Stimulated activated CD4-positive, alpha-beta T cell treated with anti-CD3 and anti-CD28 coated beads, Interleukin-4, amount 100 ng/mL, for 1 hour (primary cell): ENCODE measurements at places on chromosomes 3 and 15.

- DNase-seq: no peak
Measured at GRCh38 chr3:177231242-177231641, 34.0 kb upstream of the TBL1XR1 start.

GRCh38 chr3:65811086-65811761 is 227.5 kb downstream of the MAGI1 start:
- DNase-seq: no peak

GRCh38 chr15:89332446-89332845 is 2.2 kb downstream of the POLG start:
- DNase-seq: no peak

- no peak for DNase-seq
Measured at GRCh38 chr3:14757153-14757700, 61.5 kb upstream of the FGD5 start.

DNA sequence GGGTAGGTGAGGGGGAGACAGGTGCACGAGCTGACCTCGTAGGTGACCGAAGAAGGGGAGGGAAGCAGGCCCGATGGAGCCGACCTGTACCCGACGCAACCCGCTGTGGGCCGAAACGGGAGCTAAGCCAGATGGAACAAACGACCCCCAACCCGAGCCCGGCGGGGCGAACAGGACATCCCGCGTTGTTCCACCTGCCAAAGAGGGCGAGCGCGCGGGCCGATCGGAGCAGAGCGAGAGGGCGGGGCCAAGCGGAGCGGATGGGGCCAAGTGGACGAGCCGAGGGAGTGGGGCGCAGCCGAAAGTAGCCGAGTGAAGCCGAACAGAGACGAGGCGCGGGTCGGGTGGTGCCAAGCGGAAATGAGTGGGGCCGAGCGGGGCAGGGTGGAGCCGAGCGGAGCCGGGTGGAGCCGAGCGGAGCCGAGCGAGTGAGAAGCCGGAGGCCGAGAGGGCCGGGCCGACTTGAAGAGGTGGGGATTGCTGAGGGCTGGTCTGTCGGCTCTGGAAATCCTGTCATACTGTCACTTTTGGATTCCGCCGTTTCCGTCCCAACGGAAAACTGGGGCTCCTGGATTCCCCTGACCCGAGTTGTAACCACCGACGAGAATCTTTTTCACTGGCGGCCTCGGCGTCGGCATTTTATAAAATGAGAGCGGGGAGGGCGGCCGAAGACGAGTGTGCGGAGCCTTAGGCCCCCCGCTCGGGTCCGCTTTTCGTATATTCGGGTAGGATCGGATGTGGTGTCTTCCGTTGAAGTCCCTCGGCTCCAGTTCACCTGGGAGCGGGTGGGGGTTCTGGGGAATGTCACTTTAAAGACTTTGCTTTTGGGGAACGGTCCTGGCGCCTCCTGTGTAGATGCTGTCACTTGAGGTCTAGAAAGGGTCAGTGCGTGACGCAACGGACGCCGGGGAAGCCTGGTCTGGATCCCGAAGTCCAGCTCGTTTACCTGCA is 15.6 kb upstream of the WNT7A start:
- peak; percentile 96 for DNase-seq

- DNase-seq: no peak
Measured at GRCh38 chr3:160641665-160642309, 35.2 kb upstream of the ARL14 start.

GRCh38 chr3:54967731-54968161 is 39.9 kb upstream of the LRTM1 start:
- DNase-seq: no peak

GRCh38 chr3:52484680-52485461 is 10.3 kb upstream of the STAB1 start:
- DNase-seq: no peak

GRCh38 chr3:30332196-30333021 is 274.0 kb upstream of the TGFBR2 start:
- DNase-seq: no peak

GRCh38 chr3:178170698-178171535 is 365.3 kb upstream of the KCNMB2 start:
- DNase-seq: no peak

- no peak for DNase-seq
Measured at GRCh38 chr15:74613953-74614743, 1.5 kb upstream of the CLK3 start.

- DNase-seq: no peak
Measured at GRCh38 chr3:194212161-194212844, 76.4 kb downstream of the HES1 start.

GRCh38 chr3:108474581-108474980 is 35.8 kb downstream of the MYH15 start:
- DNase-seq: no peak

DNA sequence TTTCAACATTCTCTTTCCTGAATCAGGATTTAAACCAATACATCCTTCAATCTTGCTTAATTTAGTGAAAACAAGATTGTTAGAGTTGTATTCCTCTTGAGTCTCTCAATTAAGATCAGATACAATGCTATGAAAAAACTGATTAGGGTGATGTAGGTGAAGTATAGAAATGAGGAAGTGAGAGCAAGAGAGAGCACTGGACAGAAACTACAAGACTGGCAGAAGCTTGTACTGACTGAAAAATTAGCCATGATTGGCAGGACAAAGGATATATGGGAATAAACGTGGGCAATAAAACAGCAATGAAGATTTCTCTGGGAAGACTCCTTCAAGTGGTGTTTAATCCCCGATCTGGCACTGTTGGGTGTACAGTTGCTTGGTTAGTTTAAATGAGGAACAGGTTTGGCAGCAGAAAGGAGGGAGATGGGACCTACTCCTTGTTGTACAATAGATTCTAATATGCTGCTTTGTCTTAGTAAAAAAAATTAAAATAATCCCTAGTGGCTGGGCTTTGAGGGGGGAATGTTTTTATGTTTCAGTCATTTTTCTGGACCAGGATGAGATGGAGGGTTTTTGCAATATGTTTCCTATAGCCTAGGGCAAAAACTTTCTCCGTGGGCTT is 252.7 kb downstream of the SLC9A9 start:
- no peak for DNase-seq

GRCh38 chr3:24470277-24470676 is 24.4 kb downstream of the THRB start:
- no peak for DNase-seq

GRCh38 chr15:56797720-56798275 is 64.5 kb upstream of the ZNF280D start:
- DNase-seq: no peak

DNA sequence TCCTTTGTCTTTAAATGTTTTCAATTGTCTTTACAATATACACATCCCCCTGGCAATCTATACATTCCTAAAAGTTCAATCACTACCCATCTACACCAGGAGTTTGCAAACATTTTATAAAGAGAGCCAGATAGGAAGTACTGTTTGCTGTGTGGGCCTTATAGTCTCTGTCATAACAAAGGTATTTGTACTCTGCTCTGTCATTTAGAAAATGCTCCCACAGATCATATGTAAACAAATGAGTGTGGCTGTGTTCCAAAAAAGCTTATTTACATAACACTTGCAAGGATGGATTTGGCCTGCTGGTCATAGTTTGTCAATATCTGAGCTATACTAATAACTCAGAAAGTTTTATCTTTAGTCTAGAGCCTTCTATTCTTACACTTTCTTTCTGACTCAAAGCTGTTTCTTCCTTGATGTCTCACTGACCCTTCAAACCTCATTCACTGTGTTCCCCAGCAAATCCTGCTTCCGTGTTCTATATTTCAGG is 511.9 kb downstream of the GBE1 start:
- no peak for DNase-seq

GRCh38 chr15:64583519-64583918 is 123.1 kb downstream of the ZNF609 start:
- DNase-seq: no peak
